Amniotic epithelial cell (primary cell): ENCODE measurements at places on chromosomes 16 and 17.

DNA sequence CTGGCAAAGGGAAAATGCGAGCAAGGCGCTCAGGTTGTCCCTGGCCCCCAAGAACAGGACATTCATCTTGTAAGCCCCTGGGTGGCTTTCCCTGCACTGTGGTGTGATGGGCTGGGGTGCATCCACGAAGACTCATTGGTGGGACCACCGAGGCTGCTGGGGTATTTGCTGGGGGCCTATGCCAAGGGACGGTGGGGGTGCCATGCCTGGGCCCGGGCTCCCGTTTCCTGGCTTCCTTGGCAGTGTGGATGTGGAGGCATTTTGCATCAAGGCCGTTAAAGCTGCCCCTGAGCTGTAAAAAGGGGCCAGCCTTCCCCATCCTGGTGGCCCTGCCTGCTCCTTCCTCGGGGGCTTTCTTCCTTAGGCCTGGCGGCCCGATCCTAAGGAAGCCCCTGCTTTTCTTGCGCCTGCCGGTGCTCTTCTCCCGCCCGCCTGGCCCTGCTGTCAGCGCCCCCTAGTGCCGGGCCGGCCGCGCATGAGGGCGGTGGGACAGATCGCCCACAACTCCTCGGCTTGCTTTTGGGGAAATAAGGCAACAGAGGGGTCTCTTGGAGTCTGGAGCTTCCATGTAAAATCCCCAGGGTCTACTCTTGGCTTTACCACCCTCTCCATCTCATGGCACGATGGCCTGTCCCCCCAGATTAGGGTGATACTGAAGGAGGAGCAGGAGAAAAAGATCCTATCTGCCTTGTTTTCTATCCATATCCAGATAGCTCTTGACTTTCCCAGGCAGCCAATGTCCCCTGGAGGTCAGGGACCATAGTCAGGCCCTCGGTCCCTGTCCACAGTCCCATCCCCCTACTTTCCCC is 9.8 kb upstream of the TBX2 start:
- DNase-seq, result no peak

DNA sequence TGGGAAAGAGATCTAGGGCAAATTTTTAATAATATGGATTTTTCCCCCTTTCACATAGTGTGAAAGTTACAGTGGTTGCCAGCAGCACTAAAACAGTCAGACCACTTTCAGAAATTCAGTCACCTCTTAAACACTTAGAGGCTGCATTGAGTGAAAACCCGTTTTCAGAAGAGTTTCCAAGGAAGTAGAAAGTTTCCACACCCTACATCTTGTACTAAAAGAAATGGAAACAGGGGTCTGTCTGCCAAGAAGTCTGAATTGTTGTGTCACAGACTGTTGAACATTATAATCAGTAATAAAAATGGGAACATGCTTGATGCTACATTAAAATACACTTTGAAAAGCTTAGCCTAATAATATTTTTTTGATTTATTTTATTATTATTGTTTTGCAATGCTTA is 278.9 kb upstream of the KCNJ16 start:
- DNase-seq, result no peak

DNA sequence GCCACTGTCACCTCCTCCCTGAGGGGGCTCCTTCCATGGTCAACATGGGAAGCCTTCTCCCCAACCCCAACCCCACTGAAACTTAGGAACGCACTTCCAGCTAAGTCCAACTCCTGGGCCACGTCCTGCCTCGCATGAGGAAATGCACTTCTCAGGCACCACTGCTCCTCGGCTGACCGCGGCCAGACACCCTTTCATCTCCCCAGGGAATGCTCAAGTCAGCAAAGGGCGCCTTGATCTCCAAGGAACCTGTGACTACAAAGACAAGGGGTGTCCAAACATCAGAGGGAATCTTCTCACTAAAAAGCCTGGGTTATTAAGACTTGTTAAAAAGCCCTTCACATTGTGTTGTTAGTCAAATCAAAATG is 124.9 kb upstream of the HSBP1 start:
- no peak for DNase-seq

DNA sequence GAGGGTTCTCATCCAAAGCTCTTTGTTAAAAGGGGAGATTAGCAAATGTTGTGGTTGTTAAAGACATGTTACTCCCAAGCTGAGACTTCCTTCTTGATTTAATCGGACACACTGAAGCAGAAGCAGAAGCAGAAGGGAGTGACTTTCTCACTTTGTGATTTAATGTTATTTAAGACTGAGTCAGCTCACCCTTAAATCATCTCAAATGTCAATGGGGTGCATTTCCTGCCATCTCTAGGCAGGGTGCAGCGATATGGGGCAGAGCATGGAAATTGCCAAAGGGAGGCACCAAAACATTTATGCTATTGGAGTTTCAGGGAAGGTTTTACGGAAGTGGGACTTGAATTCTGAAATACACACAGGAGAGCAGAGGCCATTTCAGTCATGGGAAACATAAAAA is 283.6 kb downstream of the ABCC12 start:
- DNase-seq, result no peak
